Ascending aorta (tissue), 2 donors: ENCODE measurements at places on chromosomes 7 and 10.
A peak's percentile ranks its signal among the peaks of the same experiment; 100 is the strongest.

DNA sequence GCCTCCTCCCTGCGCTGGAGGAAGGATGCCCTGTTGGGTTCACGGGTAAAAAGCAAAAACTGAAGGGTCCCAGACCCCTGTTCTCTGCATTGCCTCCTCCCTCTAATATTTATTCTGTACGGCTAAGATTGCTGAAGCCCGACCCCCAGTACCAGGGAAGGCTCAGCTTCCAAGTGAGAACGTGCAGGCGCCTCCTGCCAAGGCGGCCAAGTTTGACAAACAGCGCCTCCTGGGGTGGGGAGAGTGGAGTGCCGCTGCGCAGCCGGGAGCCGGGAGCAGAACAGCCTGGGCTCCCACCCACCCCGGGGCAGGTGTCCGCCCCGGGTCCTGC, 4.7 kb upstream of the EBF3 start:
- no peak for DNase-seq

DNA sequence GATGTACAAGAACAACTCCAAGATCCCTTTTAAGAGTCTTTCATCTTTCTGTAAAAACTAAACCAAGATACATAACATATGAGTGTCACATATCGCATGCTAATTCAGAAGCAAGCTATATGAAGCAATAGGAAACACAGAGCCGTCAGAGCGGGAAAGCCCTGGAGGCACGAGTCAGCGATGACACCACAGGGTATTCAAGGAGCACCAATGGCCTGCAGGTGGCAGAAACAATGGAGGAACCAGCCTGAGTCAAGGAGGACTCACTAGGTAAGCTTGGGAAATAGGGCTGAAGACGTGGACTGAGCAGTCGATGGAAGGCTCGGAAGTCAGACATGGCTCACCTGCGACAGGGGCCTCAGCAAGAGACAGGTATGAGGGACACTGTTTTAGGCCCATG, 214.4 kb downstream of the FAM107B start:
- no peak for DNase-seq

GRCh38 chr10:29611781-29612381, 22.9 kb downstream of the SVIL start:
- DNase-seq = no peak

GRCh38 chr7:91922857-91923256, 17.8 kb upstream of the AKAP9 start:
- DNase-seq = no peak

DNA sequence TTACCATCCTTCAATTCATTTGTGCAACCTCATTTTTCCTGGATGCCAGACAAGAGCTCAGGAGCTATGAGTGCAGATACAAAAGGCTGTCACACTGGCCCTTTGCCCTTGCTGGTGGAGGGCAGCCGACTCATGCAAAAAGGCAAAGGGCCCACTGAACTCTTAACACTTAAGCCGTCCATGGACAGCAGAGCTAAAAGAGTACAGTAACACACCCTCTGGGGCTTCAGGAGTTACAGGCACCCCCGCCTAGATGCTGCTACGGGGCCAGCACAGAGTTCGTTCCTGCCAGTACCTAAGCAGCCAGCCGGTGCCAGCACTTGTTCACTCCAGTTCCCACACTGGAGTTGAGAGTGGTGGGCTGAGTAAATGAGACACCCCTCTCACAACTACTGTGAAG, 69.9 kb upstream of the MRLN start:
- no peak for DNase-seq

- no peak for DNase-seq
Observed at GRCh38 chr10:8919280-8919679, 864.8 kb downstream of the GATA3 start.

DNA sequence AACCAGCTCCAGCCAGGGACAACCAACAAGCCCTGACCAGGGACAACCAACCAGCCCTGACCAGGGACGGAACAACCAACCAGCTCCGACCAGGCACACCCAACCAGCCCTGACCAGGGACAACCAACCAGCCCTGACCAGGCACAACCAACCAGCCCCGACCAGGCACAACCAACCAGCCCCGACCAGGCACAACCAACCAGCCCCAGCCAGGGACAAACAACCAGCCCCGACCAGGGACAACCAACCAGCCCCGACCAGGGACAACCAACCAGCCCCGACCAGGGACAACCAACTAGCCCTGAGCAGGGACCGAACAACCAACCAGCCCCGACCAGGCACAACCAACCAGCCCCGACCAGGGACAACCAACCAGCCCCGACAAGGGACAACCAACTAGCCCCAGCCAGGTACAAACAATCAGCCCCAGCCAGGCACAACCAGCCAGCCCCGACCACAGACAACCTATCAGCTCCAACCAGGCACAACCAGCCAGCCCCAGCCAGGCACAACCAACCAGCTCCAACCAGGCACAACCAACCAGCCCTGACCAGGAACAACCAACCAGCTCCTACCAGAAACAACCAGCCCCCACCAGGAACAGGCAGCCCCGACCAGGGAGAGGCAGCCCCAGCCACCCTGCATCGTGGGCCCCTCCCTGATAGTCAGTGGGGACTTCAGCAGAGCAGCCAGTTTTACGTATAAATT, 56.4 kb downstream of the PROSER2 start:
- DNase-seq = no peak

- peak; percentile 26 for DNase-seq
Observed at GRCh38 chr10:93160829-93161228, 87.1 kb downstream of the CYP26A1 start.

DNA sequence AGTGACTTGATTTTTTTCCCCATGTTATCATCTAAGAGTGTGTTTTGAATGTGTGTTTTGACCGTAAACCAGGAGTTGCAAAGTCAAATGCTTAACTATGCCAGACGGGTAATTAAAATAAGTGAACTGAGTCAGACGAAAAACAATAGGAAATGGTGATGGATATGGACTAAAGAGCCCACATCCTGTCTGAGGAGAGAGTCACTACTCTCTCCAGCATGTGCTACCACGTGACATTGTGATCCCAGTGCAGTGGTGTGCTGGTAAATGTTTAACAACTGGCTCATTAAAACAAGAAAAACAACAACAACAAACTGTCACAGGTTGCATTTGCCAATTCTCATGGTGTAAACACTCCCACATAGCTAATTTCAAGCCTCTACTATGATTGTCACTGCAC, 164.3 kb downstream of the SUGCT start:
- no peak for DNase-seq

- no peak for DNase-seq
Observed at GRCh38 chr10:59991117-59991516, 84.8 kb upstream of the CCDC6 start.

GRCh38 chr7:5702876-5703571, 78.4 kb downstream of the RNF216 start:
- no peak for DNase-seq

- no peak for DNase-seq
Observed at GRCh38 chr7:114864278-114864677, 57.6 kb upstream of the MDFIC start.

DNA sequence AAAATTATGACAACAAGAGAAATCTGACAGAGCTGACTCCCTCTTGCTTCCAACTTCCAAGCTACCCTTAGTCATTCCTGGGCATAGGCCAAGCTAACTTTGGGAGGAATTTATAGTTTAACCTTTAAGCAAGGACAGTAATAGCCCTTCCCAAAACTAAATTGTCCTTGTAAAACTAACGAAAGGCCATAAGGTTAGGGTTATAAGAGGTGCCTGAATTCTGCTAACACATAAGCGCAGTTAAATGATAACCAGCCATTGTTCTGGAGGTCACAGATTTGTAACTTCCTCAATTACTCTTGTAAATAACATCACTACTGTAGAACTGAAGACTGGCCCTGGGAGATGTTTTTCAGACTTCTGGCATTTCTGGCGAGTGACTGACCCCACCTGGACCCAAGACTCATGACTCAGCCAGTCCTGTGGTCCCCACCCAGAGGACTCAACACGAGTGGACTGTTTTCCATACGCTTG, 481.2 kb downstream of the KCNMA1 start:
- DNase-seq = no peak

DNA sequence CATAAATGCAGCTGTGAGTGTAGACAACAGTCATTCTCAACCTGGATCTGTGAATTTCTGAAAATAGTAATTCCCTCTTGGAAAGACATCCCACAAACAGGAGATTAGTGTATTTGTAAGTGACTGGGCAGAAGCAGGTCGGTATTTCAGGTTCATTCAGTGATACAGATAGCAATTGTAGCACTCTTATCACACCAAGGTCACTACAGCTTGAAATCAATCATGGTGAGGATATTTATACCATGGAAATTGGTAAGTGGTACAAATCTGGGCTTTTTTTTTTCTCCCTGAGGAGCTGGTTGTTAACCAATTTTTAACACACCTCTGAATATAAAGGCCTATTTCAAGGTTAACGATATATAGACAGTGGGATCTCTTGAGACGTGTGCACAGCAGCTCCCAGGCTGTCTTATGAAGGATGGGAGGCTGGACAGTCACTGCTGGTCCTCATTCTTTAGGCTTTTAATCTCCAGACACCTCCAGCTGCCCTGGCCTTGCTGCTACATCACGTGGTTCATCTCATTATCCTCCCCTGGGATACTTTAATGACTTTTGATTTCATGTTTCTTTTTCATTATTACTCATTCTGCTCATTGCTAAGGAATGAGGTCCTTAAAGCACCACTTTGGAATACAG, 87.1 kb downstream of the ITGA8 start:
- no peak for DNase-seq

DNA sequence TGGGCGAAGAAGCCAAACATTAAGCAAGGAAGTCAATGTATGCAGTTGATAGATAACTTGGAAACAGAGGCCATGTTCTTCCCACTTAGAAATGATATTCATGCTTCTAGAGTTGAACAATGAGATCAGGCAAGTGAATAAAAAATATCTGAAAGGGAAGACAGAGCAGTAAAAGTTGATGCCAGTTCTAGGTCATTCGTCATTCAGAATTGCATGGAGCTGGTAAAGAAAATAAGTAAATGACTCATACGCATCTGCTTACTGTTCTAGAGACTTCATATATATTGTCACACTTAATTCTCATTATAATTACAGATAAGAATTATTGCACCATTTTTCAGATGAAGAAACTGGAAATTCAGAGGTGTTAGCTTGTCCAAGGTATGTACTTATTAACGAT, 158.9 kb upstream of the FERD3L start:
- no peak for DNase-seq

GRCh38 chr10:55283031-55283430, 482.0 kb upstream of the PCDH15 start:
- no peak for DNase-seq

DNA sequence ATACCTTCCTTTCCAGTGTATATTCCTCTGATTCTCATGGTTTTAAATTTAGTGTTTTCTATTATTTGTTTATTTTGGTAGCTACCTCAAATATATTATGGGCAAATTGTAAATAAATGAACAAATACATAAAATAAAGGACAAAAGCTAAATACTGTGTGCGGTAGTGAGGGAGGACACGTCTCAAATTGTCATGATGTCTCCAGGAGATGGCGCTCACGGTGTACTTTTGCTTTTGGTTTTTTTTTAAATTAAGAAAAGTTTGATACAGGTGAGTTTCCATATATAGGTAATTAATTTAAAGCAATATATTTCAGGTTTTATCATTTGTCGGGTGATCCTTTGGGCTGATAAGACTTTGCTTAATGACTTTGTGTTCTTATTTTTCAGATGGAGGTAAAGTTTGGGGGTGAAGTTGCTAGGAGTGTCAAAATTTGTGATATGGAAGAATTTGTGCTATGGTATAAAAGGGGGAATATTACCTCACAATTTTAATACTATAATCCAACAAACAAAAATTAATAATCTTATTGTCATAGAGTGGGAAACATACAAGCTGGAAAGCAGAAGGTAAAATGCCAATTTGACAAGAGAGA, 68.4 kb upstream of the TMEM229A start:
- no peak for DNase-seq

DNA sequence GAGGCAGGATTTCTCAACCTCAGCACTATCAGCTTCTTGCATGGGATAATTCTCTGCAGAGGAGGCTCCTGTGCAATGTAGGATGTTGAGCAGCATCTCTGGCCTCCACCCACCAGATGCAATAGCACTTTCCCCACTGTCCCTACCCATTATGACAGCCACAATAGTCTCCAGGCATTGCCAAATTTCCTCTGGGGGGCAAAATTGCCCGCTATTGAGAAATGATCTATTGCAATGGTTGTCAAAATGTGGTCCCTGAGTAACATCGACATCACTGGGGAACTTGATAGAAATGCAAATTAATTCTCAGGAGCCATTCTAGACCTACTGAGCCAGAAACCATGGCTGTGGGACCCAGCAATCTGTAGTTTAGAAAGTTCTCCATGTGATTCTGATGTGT, 7.0 kb downstream of the KCNK18 start:
- no peak for DNase-seq

- DNase-seq = no peak
Observed at GRCh38 chr7:17046666-17047065, 164.9 kb upstream of the AGR3 start.

- no peak for DNase-seq
Observed at GRCh38 chr7:45033261-45033930, 33.4 kb downstream of the CCM2 start.

- no peak for DNase-seq
Observed at GRCh38 chr10:127398140-127398970, 150.8 kb upstream of the NPS start.
